Activated CD8-positive, alpha-beta memory T cell treated with anti-CD3 and anti-CD28 coated beads for 48 hours (primary cell): ENCODE measurements at places on chromosomes 6 and 20.

- DNase-seq = no peak
These were observed 61.3 kb upstream of the RNF24 start for GRCh38 chr20:4076671-4077070.

DNA sequence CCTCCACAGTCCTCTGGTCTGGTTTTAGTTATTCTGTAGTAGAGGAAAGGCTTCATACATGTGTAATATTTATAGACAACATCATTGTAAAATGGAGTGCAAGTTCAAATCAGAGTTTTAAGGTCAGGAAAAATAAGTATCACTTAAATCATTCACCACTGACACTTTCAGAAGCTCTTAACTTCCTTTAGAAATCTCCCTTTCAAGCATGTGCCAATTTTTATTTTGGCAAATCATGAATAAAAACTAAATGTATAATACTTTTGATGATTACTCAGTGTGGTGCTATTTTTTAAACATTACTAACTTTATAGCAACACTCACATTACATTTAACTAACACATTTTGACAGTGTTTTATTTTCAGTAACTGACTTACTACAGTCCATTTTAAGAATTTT, 112.2 kb downstream of the OGFRL1 start:
- DNase-seq = no peak

- DNase-seq = no peak
These were observed 59.1 kb upstream of the C20orf144 start for GRCh38 chr20:33602826-33603590.

GRCh38 chr6:118165500-118165899, 258.4 kb downstream of the SLC35F1 start:
- DNase-seq = no peak

DNA sequence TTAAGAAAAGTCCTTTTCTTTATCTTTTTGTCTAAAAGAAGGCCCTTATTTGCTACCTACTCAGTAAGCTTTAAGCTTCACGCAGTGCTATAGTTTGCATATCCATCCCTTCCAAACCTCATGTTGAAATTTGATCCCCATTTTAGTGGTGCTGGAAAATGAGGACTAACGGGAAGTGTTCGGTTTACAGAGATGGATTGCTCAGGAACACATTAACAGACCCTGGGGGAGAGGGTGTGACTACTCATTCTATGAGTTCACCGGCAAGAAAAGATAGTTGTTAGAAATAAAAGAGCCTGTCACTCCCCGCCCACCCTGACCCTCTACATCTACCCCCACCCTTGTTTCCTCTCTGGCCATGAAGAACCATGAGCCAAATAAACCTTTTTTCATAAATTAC, 546.2 kb downstream of the MEI4 start:
- DNase-seq = no peak

DNA sequence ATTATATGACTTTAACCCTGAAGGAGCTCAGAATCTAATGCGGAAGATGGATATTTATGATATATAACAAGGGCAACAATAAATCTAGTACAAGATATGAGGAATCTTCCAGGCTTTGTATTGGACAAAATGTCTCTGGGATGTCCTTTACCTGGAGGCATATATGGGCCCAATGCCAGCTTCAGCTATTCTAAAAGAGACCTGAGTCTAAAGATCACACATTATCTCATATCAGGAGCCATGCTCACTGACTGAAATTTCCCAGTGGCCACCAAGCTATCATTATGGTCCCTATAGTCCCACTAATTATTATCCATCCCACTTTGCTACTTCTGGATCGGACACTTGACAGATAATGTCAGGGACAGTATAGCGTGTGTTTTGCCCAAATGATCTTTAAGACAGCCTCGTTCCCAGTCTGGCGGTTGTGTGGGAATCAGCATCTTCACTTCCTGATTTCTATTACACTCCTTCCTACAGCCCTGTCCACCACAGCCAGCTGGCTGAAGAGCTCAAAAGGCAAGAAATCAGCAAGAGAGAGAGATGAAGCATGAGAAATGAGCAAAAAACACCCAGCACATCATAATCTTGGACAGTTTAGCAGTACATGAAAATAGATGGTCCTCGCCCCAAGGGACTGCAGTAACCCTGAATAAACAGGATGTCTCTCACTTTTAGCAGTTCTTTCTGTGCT, 34.9 kb downstream of the KLHL31 start:
- no peak for DNase-seq
